CD8-positive, alpha-beta memory T cell (primary cell): ENCODE measurements at places on chromosomes 7 and 10. TPM values are rescaled to one million over a fixed set of nuclear protein-coding genes. Genes with fewer than 3 reads are reported as not detected.

GRCh38 chr10:60098677-60099601 is 192.6 kb upstream of the CCDC6 start:
- no peak for DNase-seq

The ASZ1 gene
- total RNA-seq, result not detected

The HMX3 gene
- total RNA-seq, result not detected

The AKR1D1 gene
- total RNA-seq, result not detected

- no peak for DNase-seq
These were observed 163.7 kb upstream of the AHR start for GRCh38 chr7:17134786-17135185.

GRCh38 chr7:124411796-124412195 is 353.8 kb downstream of the GPR37 start:
- DNase-seq, result no peak

The SYT15 gene
- total RNA-seq, result 0.70 TPM
